Sigmoid colon (tissue), 7 donors: ENCODE measurements at places on chromosomes 7 and 10. TPM values are rescaled to one million over a fixed set of nuclear protein-coding genes. Genes with fewer than 3 reads are reported as not detected.

DNA sequence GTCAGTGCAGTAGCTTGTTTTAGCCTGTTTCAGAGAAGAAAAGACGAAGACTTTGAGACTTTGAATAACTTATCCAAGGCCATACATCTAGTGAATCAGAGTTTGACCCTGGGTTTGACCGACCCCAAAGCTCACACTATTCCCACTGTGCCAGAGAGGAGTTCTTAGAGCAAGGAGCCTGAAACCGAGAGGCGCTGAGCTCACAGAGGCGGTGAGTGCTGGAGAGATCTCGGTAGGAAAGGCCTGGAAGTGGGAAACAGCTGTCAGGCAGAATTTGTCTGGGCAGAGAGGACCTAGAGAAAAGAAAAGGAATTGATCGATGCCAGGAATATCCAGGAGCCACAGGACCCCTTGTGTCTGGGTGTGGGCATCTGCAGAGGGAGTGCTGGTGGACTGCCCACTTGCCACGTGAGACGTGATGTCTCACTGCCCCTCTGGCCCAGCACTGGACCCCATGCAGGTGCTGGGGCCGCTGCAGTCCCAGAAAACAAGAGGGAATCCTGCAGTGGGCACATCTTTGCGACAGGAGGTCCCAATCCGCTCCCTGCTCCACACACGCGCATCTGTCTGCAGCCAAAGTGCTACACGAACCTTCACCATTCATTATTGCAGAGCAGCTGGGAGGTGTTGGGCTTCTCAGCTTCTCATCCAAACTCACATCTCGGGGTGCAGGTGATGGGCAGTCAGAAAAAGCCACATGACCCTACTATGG, 6.2 kb downstream of the CALML3 start:
- H3K36me3 ChIP-seq = no peaks in the 10 kb centered on the region
- peak; percentile 40 for DNase-seq
- peaks cover 36% of the 10 kb centered on the region for H3K4me1 ChIP-seq
- H3K27me3 ChIP-seq = no peaks in the 10 kb centered on the region

Gene TMEM176A
- 28.1 TPM for total RNA-seq

DNA sequence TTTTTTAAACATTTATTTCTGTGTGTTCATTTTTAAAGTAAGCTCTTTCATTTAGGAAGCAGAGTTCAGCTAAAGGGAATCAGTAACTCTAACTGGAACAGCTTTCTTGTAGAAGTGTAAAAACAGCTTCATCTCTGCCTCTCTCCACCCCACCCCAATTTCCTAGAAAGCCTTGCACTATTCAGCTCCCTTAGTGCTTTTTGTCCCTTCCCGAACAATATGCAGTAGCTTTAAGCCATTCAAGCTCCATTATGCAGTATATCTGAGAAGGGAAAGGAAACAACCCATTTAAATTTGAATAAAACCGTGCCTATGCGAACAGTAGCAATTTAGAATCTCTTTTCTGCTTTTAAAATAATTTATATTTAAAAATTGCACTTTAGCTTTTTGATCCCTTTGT, 134.5 kb downstream of the TRIL start:
- no peak for DNase-seq

GRCh38 chr7:44884621-44885393, 523 bp downstream of the PURB start:
- peak overlapping the region; percentile 99 for H3K27ac ChIP-seq
- H3K36me3 ChIP-seq = no peaks in the 10 kb centered on the region
- no peaks in the 10 kb centered on the region for H3K4me1 ChIP-seq
- DNase-seq = peak; percentile 82
- H3K4me3 ChIP-seq = peak overlapping the region; percentile 93
- H3K27me3 ChIP-seq = no peaks in the 10 kb centered on the region

- H3K36me3 ChIP-seq = peaks cover 10% of the 10 kb centered on the region
- peak overlapping the region; percentile 98 for H3K27ac ChIP-seq
- no peaks in the 10 kb centered on the region for H3K4me1 ChIP-seq
Observed at GRCh38 chr7:101245147-101245668, 327 bp upstream of the FIS1 start.

- no peak for DNase-seq
- H3K36me3 ChIP-seq = no peaks in the 10 kb centered on the region
- H3K27ac ChIP-seq = no peak overlapping the region
- no peaks in the 10 kb centered on the region for H3K4me1 ChIP-seq
- H3K4me3 ChIP-seq = no peak overlapping the region
Observed at GRCh38 chr10:108411894-108412293, 1247.4 kb upstream of the SORCS1 start.

Gene LIPK
- total RNA-seq = not detected

GRCh38 chr7:45196374-45196773, 38.8 kb downstream of the RAMP3 start:
- no peak overlapping the region for H3K27ac ChIP-seq
- no peak overlapping the region for H3K4me3 ChIP-seq
- no peaks in the 10 kb centered on the region for H3K27me3 ChIP-seq
- no peaks in the 10 kb centered on the region for H3K36me3 ChIP-seq

Gene FAM13C
- total RNA-seq = 13.8 TPM

Gene HOXA1
- 0.82 TPM for total RNA-seq

DNA sequence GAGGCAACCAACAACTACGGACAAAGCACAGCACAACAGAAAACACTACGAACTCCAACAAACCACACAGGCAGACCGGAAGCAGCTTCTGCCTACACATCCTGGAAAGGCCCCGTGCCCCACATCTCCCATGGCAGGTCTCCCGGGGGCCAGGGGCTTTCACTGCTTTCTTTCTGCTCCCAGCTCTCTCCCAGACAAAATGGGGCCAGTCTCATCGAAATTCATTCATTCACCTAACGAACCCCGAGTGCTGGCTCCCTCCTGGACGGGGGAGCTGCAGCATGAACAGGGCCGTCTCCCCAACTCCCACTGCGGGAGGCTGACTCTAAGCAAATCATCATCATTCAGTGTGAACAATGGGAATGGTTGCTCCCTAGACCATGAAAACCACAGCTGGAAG, 47.6 kb upstream of the NANOS1 start:
- no peaks in the 10 kb centered on the region for H3K4me1 ChIP-seq
- no peak overlapping the region for H3K27ac ChIP-seq
- no peaks in the 10 kb centered on the region for H3K36me3 ChIP-seq
- H3K4me3 ChIP-seq = no peak overlapping the region
- H3K27me3 ChIP-seq = no peaks in the 10 kb centered on the region

DNA sequence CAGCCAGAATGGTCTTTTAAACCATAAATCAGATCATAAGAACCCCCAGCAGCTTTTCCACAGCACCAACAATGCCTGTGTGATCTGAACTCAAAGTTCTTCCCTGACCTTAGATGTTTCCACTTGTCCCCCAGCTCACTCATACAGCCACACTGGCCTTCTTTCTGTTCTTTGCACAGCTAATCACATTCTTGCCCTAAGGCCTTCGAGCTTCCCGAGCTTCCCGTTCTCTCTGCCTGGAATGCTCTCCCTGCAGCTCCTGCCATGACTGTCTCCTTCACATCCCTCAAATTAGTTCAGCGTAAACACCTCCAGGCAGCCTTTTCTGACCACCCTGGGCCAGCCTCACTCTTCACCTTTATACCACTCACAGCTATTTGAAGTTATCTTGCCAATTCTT, 166.8 kb upstream of the NFE2L3 start:
- no peaks in the 10 kb centered on the region for H3K36me3 ChIP-seq
- H3K4me3 ChIP-seq = no peak overlapping the region
- no peaks in the 10 kb centered on the region for H3K27me3 ChIP-seq
- no peak for DNase-seq
- H3K27ac ChIP-seq = no peak overlapping the region
- no peaks in the 10 kb centered on the region for H3K4me1 ChIP-seq

DNA sequence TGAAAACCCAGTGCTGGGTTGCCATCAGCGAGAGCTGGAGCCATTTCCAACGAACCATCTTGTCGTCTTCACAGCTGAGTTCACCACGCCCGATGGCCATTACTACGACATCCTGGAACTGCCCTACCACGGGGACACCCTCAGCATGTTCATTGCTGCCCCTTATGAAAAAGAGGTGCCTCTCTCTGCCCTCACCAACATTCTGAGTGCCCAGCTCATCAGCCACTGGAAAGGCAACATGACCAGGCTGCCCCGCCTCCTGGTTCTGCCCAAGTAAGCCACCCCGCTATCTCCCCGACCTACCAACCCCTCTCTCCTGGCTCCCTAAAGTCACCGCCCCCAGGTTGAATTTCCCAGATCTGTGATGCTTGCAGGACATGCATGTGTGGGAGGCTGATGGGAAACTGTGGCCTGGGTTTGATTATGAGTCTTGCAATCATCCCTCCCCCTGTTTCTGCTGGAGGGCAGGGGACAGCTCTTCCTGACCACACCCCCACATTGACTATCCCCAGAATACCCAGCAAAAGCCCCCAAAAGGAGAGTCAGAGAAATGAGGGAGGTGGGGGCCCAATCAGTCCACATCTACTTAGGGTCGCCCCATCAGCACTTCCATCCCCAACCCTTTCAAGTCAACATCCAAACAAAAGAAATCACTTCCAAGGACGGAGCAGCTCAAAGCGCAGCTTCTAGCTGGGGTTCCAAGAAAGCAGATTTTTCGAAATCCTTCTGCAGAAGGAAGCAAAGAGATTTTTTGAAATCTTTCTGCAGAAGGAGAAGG, 6.9 kb downstream of the SERPINE1 start:
- no peaks in the 10 kb centered on the region for H3K27me3 ChIP-seq
- no peaks in the 10 kb centered on the region for H3K36me3 ChIP-seq
- H3K4me3 ChIP-seq = no peak overlapping the region
- H3K4me1 ChIP-seq = peaks cover 9% of the 10 kb centered on the region

- no peaks in the 10 kb centered on the region for H3K36me3 ChIP-seq
- no peak for DNase-seq
- no peaks in the 10 kb centered on the region for H3K27me3 ChIP-seq
- no peak overlapping the region for H3K4me3 ChIP-seq
Observed at GRCh38 chr7:123639631-123640030, 16.0 kb upstream of the LMOD2 start.

DNA sequence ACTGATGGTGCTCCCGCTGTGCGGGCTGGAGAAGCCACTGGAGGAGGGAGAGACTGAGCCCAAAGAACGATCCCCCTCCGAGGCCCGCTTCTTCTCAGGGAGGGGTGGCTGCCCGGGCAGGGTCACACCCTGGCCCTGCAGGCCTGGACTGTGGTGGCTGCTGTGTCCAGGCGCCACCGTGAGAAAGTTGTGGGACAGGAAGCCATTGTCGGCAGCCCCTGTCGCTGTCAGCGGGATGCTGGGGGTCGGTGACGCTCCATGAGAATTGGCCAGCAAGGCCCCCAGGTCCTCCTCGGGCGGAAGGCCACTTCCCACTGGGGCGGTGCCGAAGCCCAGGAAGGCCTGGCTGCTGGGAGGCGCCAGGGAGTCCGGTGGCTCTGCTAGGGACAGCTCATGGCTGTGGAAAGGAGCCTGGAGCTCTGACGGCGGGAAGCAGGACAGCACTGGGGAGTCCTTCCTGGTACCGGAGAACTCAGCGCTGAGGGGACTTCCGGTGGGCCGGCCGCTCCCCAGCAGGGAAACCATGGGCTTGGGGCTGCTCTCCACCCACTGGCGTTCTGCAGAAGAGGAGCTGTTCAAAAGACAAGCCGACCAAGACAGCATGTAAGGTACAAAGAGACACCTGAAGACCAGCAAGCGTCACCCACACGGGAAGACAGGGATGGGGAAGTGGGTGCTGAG, 278.8 kb downstream of the TNS3 start:
- peak overlapping the region; percentile 27 for H3K27ac ChIP-seq
- no peaks in the 10 kb centered on the region for H3K27me3 ChIP-seq
- H3K36me3 ChIP-seq = peaks cover 51% of the 10 kb centered on the region
- DNase-seq = peak; percentile 62

Gene RTKN2
- total RNA-seq = not detected
